ENCODE measurements at places on chromosomes 2 and 18. TPM values are rescaled to one million over a fixed set of nuclear protein-coding genes. Genes with fewer than 3 reads are reported as not detected.

- H3K4me1 ChIP-seq = peaks cover 60% of the 10 kb centered on the region
- no peak overlapping the region for H3K4me3 ChIP-seq
- H3K27ac ChIP-seq = no peak overlapping the region
- H3K27me3 ChIP-seq = no peaks in the 10 kb centered on the region
- no peak for DNase-seq
These were observed 5.1 kb downstream of the TXNL4A start for GRCh38 chr18:79983253-79983652.

- DNase-seq = no peak
- no peaks in the 10 kb centered on the region for H3K27me3 ChIP-seq
- H3K36me3 ChIP-seq = peaks cover 6% of the 10 kb centered on the region
- H3K4me3 ChIP-seq = no peak overlapping the region
These were observed 22.7 kb downstream of the C1D start for GRCh38 chr2:68040078-68040477.

DNA sequence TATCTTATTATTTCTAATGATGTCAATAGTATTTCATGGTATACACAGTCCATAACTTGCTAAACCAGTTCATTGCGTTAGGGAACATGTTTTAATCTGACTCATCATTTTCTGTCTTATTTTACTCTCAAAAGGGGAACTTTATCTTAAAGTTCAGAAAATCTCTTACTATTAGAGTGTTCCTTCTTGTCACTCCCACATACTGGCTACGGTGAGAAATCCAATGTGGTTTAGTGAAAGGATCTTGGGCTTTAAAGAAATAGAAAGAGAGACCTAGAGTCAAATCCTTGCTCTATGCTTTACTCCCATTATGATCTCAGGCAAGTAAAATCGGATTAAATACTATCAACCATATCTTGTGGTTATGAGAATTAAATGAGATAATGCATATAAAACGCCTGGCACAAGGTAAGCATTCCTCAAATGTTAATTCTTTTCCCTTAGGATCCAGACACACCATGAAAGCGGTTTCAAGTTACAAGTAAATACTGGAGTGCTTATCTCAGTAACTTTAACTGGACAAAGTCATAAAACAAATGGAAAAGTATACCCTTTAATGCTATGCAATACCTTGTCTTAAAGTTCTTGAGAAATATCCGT lies 576.0 kb downstream of the ARHGAP15 start:
- H3K27me3 ChIP-seq = no peaks in the 10 kb centered on the region
- H3K4me1 ChIP-seq = peaks cover 30% of the 10 kb centered on the region
- no peaks in the 10 kb centered on the region for H3K36me3 ChIP-seq

- no peaks in the 10 kb centered on the region for H3K36me3 ChIP-seq
- no peaks in the 10 kb centered on the region for H3K4me1 ChIP-seq
- H3K4me3 ChIP-seq = no peak overlapping the region
- peaks cover 6% of the 10 kb centered on the region for H3K27me3 ChIP-seq
- no peak for DNase-seq
These were observed 86.7 kb downstream of the GALNT14 start for GRCh38 chr2:31051258-31052140.

DNA sequence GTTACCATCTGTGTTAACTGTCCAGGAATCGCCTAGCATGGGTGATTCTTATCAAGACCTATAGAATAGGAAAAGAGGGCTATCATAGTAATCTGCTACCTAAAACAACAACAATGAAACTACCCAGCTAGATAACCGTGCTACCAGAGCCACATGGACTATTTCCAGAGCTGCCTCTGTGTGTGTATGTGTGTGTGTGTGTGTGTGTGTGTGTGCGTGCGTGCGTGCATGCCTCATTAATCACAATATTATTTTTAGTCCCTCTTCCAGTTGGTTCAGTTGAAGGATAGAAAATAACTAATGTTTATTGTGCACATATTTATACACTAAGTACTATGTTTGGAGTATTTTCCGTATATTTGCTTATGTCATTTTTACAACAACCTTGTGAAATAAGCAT lies 201.1 kb downstream of the SP3 start:
- H3K36me3 ChIP-seq = no peaks in the 10 kb centered on the region
- H3K27me3 ChIP-seq = no peaks in the 10 kb centered on the region
- no peak overlapping the region for H3K27ac ChIP-seq
- no peak overlapping the region for H3K4me3 ChIP-seq

GRCh38 chr18:10805587-10806118 lies 279.8 kb downstream of the NAPG start:
- no peak overlapping the region for H3K27ac ChIP-seq
- no peak overlapping the region for H3K4me3 ChIP-seq
- no peaks in the 10 kb centered on the region for H3K27me3 ChIP-seq
- DNase-seq = no peak
- H3K36me3 ChIP-seq = peaks cover 15% of the 10 kb centered on the region
- no peaks in the 10 kb centered on the region for H3K4me1 ChIP-seq

GRCh38 chr18:25231327-25231691 lies 120.7 kb downstream of the ZNF521 start:
- H3K27me3 ChIP-seq = no peaks in the 10 kb centered on the region
- H3K4me3 ChIP-seq = peak overlapping the region; percentile 60
- peak overlapping the region; percentile 97 for H3K27ac ChIP-seq

GRCh38 chr18:30597202-30597601 lies 445.3 kb downstream of the DSC3 start:
- no peak for DNase-seq
- H3K27ac ChIP-seq = no peak overlapping the region
- no peak overlapping the region for H3K4me3 ChIP-seq
- no peaks in the 10 kb centered on the region for H3K36me3 ChIP-seq
- H3K4me1 ChIP-seq = no peaks in the 10 kb centered on the region
- H3K27me3 ChIP-seq = no peaks in the 10 kb centered on the region

- peaks cover 7% of the 10 kb centered on the region for H3K36me3 ChIP-seq
- peaks cover 37% of the 10 kb centered on the region for H3K4me1 ChIP-seq
- peak overlapping the region; percentile 97 for H3K4me3 ChIP-seq
- DNase-seq = no peak
- no peaks in the 10 kb centered on the region for H3K27me3 ChIP-seq
- peak overlapping the region; percentile 99 for H3K27ac ChIP-seq
These were observed 22.0 kb upstream of the STPG4 start for GRCh38 chr2:47177043-47177565.

DNA sequence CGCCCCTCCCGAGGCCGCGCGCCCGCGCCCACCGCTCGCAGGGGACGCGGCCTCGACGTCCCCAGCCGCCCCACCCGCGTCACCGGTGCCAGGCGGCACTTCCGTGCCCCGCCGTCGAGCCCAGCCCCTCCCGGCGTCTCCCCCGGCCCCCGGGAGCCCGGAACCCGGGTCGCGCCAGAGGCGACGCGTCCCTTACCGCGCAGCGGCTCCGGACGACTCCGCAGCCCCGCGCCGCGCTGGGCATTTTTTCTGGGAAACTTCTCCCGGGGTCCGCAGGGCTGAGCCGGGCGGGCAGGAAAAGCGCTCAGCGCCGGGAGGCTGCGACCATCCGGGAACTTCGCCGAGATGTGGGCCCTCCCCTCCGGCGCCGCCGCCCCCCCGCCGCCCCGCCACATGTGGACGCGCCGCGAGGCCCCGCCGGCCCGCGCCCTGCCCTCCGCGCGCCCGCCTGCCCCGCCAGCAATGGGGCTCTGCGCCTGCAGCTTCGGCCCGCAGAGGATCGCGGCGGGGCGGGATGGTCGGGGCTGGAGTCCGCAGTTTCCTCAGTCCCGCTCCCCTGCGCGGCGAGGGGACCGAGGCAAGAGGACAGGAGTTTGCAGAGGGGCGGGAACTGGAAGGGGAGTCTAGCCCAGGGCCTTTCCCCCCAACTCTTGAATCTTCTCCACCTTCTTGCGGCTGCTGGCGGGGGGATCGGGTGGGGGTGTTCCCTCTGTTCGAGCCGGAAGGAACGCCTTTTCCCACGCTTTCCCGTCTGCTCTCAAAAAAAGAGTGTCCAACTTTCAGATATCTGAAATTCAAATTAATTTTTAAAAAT lies 81.5 kb downstream of the CHRNA1 start:
- H3K27me3 ChIP-seq = no peaks in the 10 kb centered on the region
- H3K4me3 ChIP-seq = peak overlapping the region; percentile 87
- no peak for DNase-seq
- H3K36me3 ChIP-seq = no peaks in the 10 kb centered on the region
- peaks cover 42% of the 10 kb centered on the region for H3K4me1 ChIP-seq

- no peaks in the 10 kb centered on the region for H3K27me3 ChIP-seq
- H3K27ac ChIP-seq = no peak overlapping the region
- no peak for DNase-seq
- H3K4me3 ChIP-seq = no peak overlapping the region
These were observed 60.4 kb downstream of the MAP3K20 start for GRCh38 chr2:173136067-173136466.

- H3K36me3 ChIP-seq = peaks cover 18% of the 10 kb centered on the region
- no peak overlapping the region for H3K27ac ChIP-seq
- no peaks in the 10 kb centered on the region for H3K27me3 ChIP-seq
- no peak for DNase-seq
- H3K4me1 ChIP-seq = peaks cover 69% of the 10 kb centered on the region
- H3K4me3 ChIP-seq = no peak overlapping the region
These were observed 25.1 kb downstream of the STEAP3 start for GRCh38 chr2:119248751-119249150.

DNA sequence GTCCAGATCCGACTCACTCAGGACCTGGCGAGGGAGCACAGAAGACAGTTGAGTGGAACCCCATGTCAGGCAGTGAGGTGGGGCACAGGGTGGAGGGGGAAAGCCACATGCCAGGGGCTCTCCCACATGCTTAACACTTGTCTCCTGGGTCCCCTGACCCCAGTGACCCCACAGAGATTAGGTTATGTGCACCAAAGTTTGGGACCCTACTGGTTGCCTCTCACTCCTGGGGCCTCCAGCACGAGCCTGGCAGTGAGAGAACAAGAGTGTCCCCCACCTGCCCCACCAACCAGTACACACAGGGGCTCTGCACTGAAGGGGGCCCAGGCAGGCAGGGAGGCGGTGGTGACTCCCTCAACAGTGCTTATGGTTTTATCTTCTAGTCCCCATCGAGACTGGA lies 58.3 kb downstream of the CIB4 start:
- H3K36me3 ChIP-seq = no peaks in the 10 kb centered on the region
- peaks cover 66% of the 10 kb centered on the region for H3K27me3 ChIP-seq
- DNase-seq = no peak
- no peak overlapping the region for H3K27ac ChIP-seq
- H3K4me1 ChIP-seq = no peaks in the 10 kb centered on the region
- no peak overlapping the region for H3K4me3 ChIP-seq

GRCh38 chr2:235286622-235287374 lies 207.0 kb upstream of the AGAP1 start:
- H3K4me3 ChIP-seq = no peak overlapping the region
- H3K4me1 ChIP-seq = no peaks in the 10 kb centered on the region
- H3K27me3 ChIP-seq = peaks cover 20% of the 10 kb centered on the region
- H3K36me3 ChIP-seq = no peaks in the 10 kb centered on the region
- no peak for DNase-seq
- no peak overlapping the region for H3K27ac ChIP-seq

INPP5D gene
- total RNA-seq = 0.20 TPM

SPDYA gene
- total RNA-seq = 3.4 TPM

HNMT gene
- total RNA-seq = 2.0 TPM

ARL5A gene
- total RNA-seq = 58.2 TPM

REG3G gene
- total RNA-seq = not detected

GRHL1 gene
- total RNA-seq = 0.31 TPM

MOB4 gene
- 32.8 TPM for total RNA-seq

TYW5 gene
- total RNA-seq = 6.8 TPM

TMEM163 gene
- not detected for total RNA-seq

TIGD1 gene
- total RNA-seq = 3.2 TPM

OR6B2 gene
- not detected for total RNA-seq

GCKR gene
- not detected for total RNA-seq

All from chondrocyte (in vitro differentiated cells).